H9 (cell line): ENCODE measurements at places on chromosomes 16 and 17. TPM values are rescaled to one million over a fixed set of nuclear protein-coding genes. Genes with fewer than 3 reads are reported as not detected.
A peak's percentile ranks its signal among the peaks of the same experiment; 100 is the strongest.

GRCh38 chr17:57911834-57912673 lies 43.2 kb downstream of the CUEDC1 start:
- peak; percentile 69 for DNase-seq

The CLEC19A gene
- total RNA-seq, result 0.20 TPM in 1 of 2 replicates, not detected in the other

DNA sequence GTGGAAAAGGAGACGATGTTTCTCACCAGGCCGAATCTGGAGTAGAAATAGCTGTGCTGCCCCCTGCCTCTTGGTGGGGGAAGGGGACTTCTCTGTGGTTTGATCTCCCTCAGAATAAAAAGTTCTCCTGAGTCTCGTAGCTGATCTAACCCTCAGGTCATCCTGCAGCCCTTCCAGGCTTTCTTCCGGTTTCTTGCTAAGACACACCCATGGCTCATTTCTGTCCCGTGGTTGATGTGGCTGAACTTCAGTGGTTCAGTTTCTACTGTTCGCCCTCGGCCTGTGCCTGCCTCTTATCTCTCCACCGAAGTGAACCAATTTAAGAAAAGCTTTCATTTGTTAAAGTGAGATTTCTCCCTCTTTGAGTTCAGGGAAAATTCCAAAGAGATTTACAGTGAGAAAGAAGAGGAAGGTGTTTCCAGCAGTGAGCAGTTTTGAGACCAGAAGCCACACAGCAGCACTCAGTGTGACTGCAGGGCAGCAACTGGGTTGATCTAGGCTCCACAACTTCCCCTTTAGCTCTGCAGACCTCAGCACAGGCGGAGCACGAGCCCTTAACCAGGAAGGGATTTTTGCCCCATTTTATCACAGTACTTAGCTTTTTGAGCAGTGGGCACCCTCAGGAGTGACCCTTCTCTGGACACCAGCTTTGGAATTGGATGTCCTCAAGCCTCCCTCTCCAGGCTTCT lies 34.9 kb upstream of the CACNG5 start:
- DNase-seq, result no peak

The CENPV gene
- 196 and 200 TPM in 2 replicates for total RNA-seq

The KIF19 gene
- total RNA-seq, result 0.13 and 0.18 TPM in 2 replicates

The HCRT gene
- total RNA-seq, result not detected in 2 replicates

- no peak for DNase-seq
Observed at GRCh38 chr16:11285842-11286241, 4.7 kb upstream of the PRM1 start.

- peak; percentile 31 for DNase-seq
Observed at GRCh38 chr17:16962804-16963203, 9.1 kb downstream of the TNFRSF13B start.

DNA sequence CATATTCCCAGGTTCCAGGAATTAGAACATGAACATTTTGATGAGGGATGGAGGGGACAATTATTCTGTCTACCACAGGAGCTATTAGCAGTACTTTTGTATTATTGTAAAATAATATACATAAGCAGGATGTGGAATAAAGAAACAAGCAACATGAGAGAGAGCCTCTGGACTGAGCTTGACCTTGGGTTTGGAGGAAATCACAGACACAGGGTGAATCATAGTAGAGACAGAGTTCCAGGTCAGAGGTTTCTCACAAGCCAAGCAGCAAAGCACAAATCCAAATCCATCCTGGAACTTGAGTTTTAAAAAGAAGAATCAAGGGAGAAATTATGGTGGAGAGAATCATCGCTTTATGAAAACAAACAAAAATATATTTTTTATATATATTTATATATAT lies 5.1 kb downstream of the KRT31 start:
- DNase-seq, result no peak
